Neural crest cell (in vitro differentiated cells): ENCODE measurements at places on chromosomes 11 and 22. TPM values are rescaled to one million over a fixed set of nuclear protein-coding genes. Genes with fewer than 3 reads are reported as not detected.

The MPZL2 gene
- not detected in 2 replicates for total RNA-seq

The MED17 gene
- total RNA-seq: 62.3 and 64.0 TPM in 2 replicates

The OR5T2 gene
- total RNA-seq: not detected in 2 replicates

The MAPK8IP2 gene
- 30.4 and 31.8 TPM in 2 replicates for total RNA-seq

The PHOX2A gene
- total RNA-seq: 5.1 and 5.6 TPM in 2 replicates

The CD82 gene
- total RNA-seq: 10.3 and 14.1 TPM in 2 replicates

The BTBD18 gene
- total RNA-seq: not detected in 2 replicates

The SGSM1 gene
- total RNA-seq: 0.50 and 0.75 TPM in 2 replicates

GRCh38 chr11:787084-787675 is 2.7 kb downstream of the CEND1 start:
- no peaks in the 10 kb centered on the region for H3K36me3 ChIP-seq
- no peak overlapping the region for H3K27ac ChIP-seq
- H3K4me3 ChIP-seq: no peak overlapping the region
- H3K27me3 ChIP-seq: peaks cover 6% of the 10 kb centered on the region

- H3K27ac ChIP-seq: no peak overlapping the region
- H3K36me3 ChIP-seq: no peaks in the 10 kb centered on the region
- H3K4me1 ChIP-seq: no peaks in the 10 kb centered on the region
- no peak overlapping the region for H3K4me3 ChIP-seq
- H3K27me3 ChIP-seq: no peaks in the 10 kb centered on the region
Measured at GRCh38 chr11:86889001-86889341, 66.2 kb downstream of the FZD4 start.

GRCh38 chr11:4381901-4382300 is 11.6 kb downstream of the TRIM21 start:
- no peaks in the 10 kb centered on the region for H3K4me1 ChIP-seq
- DNase-seq: no peak
- H3K4me3 ChIP-seq: no peak overlapping the region
- H3K27me3 ChIP-seq: no peaks in the 10 kb centered on the region
- H3K27ac ChIP-seq: no peak overlapping the region

GRCh38 chr22:49915610-49916009 is 2.6 kb downstream of the ALG12 start:
- H3K27me3 ChIP-seq: no peaks in the 10 kb centered on the region
- no peaks in the 10 kb centered on the region for H3K36me3 ChIP-seq
- H3K4me1 ChIP-seq: peaks cover 8% of the 10 kb centered on the region
- H3K4me3 ChIP-seq: peak overlapping the region; percentile 56
- no peak overlapping the region for H3K27ac ChIP-seq
- DNase-seq: no peak

DNA sequence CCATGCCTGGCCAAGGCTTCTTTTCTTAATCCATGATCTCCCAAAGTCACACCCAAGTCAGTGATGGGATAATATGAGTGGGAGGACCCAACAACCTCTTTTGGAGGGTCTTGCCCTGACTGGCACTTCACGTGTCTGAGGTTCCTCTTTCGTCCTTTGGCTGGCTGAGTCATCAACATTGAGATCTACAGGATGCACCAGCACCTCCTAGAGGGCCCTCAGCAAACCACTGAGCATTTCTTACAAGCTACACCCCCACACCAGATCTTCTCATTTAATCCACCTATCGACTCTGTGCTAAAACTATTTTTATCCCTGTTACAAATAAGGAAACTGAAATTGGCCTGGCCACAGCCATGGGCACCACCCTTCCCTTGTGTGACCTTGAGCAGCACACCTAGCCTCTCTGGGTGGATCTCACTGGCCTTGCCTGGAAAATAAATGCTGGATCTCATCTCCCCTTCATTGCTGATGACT is 63.4 kb downstream of the FLI1 start:
- peaks cover 3% of the 10 kb centered on the region for H3K27me3 ChIP-seq
- H3K36me3 ChIP-seq: no peaks in the 10 kb centered on the region
- DNase-seq: no peak
- H3K27ac ChIP-seq: no peak overlapping the region
- no peak overlapping the region for H3K4me3 ChIP-seq

DNA sequence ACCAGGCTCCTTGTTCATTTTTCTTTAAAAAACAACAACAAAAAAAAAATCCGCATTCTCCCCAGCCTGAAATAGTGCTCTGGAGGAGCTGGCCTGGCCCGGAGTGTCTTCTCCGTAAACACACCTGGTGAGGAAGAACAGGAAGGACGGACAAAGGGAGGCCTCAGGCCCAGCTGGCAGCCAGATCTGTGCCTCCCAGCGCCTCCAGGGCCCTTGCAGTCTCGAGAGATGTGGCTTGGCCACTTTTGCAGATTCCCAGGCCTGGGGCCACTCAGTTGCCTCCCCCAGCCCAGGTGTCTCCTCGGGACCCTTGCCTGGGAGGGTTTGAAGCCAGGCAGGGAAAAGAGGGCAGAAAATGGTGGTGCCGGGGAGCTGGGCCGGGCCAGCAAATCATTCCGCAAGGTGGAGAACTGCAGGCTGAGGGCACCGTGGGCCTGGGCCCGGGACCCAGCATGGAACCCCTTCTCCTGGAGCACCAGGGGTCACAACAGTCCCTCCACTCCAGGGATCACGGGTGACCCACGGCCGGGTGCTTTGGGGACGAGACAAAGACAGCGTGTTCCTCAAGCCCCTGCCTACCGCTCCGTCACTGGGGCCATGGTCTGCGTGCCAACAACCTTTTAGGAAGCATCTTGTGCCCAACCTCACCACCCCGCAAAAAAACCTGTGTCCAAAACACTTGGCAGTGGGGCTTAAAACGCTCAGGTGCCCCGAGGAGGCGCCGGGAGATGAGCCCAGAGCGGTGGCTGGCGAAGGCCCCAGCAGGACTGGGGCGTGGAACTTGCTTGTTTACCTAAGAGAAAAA is 67.1 kb upstream of the WNT7B start:
- H3K4me1 ChIP-seq: no peaks in the 10 kb centered on the region
- DNase-seq: no peak
- no peak overlapping the region for H3K27ac ChIP-seq
- H3K36me3 ChIP-seq: no peaks in the 10 kb centered on the region

GRCh38 chr22:48957311-48957986 is 870.2 kb downstream of the BRD1 start:
- H3K36me3 ChIP-seq: no peaks in the 10 kb centered on the region
- H3K4me1 ChIP-seq: peaks cover 7% of the 10 kb centered on the region
- no peak for DNase-seq
- H3K27me3 ChIP-seq: no peaks in the 10 kb centered on the region

GRCh38 chr11:10758957-10759356 is 7.9 kb downstream of the CTR9 start:
- no peaks in the 10 kb centered on the region for H3K27me3 ChIP-seq
- H3K4me3 ChIP-seq: no peak overlapping the region
- no peaks in the 10 kb centered on the region for H3K4me1 ChIP-seq
- no peak for DNase-seq
- no peak overlapping the region for H3K27ac ChIP-seq

- no peak for DNase-seq
- H3K27me3 ChIP-seq: peaks cover 73% of the 10 kb centered on the region
- no peak overlapping the region for H3K4me3 ChIP-seq
- no peaks in the 10 kb centered on the region for H3K36me3 ChIP-seq
Measured at GRCh38 chr11:13861411-13861810, 101.1 kb upstream of the SPON1 start.

GRCh38 chr11:69382131-69383128 is 88.5 kb downstream of the MYEOV start:
- no peaks in the 10 kb centered on the region for H3K36me3 ChIP-seq
- no peaks in the 10 kb centered on the region for H3K27me3 ChIP-seq
- no peak overlapping the region for H3K4me3 ChIP-seq
